ENCODE measurements at places on chromosomes 5 and 9.

DNA sequence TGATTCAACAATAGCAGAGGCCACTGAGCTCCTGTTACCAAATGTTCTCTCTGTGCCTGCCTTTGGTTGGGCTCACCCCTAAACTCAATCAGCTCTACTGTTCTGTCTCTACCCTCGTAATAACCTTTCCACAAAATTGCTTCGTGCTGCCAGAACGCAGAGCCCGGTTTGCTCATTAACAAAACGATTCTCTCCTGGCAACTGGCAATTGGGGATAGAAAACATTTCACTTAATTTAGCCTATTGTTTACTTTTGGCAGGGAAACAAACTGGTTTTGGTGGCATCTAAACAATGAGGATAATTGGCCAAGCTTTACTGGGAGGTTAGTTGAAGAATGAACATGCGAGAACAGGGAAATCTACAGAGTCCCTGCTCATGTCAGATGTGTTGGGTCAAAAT, 56.6 kb downstream of the SLC28A3 start:
- DNase-seq: no peak

- no peak for DNase-seq
Measured at GRCh38 chr5:65305913-65306312, 175.8 kb downstream of the ADAMTS6 start.

- DNase-seq: no peak
Measured at GRCh38 chr9:88889386-88889785, 101.9 kb upstream of the S1PR3 start.

DNA sequence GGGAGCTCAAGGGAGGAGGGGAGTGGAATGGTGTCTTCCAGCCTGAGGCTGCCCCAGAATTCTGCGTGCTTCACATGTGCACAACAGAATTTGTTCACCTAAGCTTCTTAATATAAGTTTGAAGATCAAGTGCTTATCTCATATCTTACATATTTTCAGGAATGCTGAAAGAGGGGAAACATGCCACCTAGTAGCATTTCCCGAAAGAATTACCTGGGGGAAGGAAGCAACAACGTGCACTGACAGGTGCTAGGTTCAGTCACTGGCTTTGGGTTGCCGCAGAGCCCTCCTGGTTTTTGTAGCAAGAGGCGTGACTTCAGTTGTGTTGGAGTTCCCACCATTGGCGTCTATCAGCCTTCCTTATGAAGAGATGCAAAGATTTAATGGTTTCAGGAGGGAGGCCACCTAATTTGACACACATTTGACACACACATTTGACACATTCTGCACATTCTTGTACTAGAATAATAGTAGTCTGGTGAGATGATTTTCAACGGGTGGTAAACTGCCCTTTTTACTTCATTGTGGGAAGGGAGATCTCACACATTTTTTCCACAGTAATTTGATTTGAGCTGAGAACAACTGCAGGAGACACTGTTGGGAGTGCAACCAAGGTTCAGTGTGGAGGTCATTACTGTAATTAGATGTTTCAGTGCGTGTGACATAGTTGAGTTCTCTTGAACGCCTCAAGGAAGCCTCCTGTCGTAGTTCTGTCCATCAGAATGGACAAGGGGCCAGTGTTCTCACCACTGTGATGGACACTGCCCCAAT, 481.3 kb downstream of the CCDC171 start:
- DNase-seq: no peak

DNA sequence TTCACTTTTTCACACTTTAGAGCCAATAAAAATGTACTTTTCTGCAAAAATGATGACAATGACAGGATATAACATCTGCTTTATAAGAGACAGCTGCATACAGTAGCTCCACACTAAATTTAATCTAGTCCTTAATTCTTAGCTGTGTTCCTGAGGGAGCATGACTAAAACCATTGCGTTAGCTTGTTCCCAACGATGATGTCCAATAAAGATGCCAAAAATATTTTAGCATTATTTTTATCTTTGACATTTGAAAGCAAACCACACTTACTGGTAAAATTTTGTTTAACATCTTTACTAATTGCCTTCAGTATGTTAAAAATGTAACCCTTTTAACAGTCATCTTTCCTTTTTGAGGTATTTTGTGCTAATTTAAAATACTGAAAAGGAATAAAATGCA, 382.7 kb downstream of the CHSY3 start:
- DNase-seq: no peak

DNA sequence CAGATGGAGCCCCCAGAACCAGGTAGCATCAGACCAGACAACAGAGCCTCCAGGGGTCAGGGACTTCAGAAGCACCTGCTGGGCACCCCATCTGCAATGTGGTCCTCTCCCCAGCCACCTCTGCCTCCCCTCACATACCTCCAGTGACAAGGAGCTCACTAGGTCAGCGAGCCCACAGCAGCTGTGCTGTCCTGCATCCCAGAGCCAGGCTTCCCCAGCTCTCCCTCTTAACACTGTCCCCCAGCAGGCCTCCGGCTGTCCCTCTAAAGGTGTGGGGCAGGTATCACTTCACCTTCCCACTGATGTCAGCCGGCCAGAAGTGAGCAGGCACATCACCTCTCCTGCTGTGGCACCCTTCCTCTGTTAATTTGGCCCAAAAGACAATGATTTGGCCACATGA, 83.6 kb downstream of the LMX1B start:
- DNase-seq: no peak

DNA sequence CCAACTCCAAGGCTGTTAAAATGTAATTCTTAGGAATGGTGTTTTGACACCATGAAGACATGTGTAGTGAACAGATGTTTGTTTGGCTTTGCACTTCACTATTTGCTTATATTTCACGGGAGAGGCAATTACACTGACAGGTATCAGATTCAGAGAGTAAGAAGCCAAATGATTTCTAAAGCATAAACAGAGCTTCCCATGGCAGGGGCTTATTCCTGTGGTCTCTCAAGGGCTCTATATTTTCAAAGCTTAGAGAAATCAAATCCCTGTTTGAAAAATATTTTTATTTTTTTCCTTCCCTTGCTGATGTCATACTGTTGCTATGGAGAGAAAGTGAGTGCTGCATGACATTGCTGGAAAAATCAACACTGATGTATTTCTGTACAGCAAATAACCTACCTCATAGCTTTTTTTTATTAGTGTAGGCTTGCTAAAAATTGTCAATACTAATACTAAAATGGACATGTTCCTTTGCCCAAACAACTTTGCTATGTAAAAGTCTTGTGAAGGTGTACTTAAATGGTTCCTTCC, 161.4 kb downstream of the GIN1 start:
- no peak for DNase-seq

DNA sequence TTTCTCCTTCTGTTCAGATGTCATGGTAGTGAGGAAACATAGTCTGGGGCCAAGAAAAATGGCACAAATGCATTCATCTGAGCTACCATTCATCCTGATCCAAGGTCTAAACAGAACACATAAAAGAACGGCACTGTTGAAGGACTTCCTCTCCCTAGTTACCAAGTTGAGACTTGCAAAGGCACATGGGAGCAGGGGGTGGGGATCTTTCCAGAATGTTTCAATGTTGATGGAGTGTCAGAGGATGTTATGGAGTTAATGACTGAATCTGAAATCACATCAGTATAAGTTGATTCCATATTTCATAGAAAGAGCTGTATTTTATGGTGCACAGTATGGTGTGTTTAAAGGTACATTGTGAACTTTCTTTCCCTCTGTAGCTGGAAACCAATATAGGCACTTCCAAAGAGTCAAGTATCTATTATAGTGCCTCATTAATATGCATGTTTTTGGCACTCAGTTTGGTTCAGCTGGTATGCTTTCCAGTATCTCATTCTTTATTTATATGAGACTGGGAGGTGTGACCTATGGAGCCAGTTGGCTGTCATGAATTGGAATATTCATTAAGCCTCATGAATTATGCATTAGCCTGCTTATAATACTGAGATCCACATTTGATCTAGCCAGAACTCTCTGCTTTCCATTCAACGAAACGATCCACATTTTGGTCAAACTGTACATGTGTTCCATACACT, 603.0 kb downstream of the NR2F1-AS1 start:
- DNase-seq: no peak

DNA sequence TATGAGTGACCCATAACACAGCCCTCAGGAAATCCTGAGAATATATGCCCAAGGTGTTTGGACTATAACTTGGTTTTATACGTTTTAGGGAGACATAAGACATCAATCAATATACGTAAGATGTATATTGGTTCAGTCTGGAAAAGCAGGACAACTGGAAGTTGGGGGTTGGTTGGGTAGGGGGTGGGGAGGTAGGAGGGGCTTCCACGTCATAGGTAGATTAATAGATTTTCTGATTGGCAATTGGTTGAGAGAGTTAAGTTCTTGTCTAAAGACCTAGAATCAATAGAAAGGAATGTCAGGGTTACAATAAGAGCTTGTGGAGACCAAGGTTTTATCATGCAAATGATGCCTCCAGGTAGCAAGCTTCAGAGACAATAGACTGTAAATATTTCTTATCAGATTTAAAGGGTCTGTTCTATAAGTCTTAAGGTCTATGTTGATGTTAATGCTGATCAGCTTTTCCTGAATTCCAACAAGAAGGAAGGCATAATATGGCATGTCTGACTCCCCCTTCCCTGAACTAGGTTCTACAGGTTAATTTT, 2267.7 kb upstream of the ACO1 start:
- no peak for DNase-seq

- no peak for DNase-seq
Measured at GRCh38 chr9:131096269-131097125, at the start of gene AIF1L. Gene AIF1L, plus strand, starts transcription at chr9:131096531. Its CDS starts 99 bp downstream, at chr9:131096630.

GRCh38 chr5:30749971-30750370, 443.5 kb upstream of the CDH6 start:
- DNase-seq: no peak

DNA sequence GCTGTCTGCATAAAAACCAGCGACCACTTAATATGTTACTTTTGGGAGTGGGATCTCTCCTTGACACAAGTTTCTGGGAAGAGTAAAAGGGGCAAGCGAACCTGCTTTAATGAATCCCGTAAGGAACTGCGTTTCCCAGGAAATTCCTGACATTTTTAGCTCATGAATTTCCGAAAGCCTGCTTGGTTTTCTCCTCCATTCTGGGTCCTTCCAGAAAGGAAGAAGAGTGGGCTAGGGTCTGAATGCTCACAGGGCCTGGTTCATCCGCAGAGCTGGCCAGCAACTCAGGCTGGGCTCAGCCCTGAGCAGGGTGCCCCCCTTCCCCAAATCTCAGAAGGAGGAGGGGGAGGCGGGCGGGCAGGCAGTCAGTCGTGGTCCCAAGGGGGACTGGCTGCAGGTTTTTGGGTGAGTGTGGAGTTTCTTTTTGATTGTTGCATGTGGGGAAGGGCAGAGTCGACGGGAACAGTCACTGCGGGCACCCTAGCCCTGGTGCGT, 1.2 kb upstream of the PURA start:
- no peak for DNase-seq

- DNase-seq: no peak
Measured at GRCh38 chr5:148391422-148391821, 7.7 kb downstream of the FBXO38 start.

DNA sequence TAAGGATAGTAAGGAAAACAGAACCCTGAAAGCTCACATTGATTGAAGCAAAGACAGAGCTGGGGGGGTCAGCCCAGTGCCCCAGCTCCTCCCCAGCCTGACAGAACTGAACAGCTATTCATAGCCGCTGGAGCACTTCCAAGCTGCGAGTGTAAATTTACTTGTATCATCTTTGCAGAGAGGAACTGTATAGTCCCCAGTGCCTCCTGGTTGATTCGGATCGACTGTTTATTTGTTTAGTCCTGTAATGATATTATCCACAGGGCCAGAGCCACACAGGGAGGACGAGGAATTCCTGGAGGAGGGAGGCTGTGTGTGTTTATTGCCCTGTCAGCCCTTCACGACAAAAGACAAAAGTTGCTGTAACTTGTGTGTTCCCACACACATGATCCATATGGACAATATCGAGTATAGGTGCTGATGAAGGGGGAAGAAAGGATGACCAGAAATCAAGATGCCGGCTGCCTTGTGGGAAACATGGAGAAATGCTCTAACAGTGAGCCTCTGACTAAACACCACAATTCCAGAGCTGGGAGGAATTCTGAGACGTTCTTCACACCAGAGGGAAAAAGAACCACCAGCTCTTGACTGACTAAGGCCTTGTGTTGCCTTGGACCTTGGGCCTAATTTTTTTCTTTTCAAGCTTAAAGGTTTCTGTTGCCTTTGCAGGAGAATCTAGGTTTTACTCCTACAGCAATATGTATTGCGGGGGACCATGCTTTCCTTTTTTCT, 31.1 kb downstream of the FOXD1 start:
- DNase-seq: no peak

DNA sequence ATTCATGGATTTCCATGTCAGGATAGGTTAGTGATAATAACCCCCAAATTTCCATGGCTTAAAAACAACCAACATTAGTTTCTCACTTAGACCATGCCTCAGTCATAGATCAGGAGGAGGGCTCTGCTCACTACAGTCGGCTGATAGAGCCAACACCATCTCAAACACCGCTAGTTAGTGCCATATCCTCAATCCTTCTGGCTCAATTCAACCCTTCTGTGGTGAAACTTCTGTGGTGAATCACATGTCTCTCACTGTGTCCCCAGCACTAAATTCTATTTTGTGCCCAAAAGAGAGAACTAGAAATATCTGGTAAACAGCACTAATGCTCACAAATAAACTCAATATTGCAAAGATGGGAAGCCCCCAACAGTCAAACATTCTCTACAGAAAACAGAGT, 21.1 kb downstream of the ECPAS start:
- DNase-seq: no peak

DNA sequence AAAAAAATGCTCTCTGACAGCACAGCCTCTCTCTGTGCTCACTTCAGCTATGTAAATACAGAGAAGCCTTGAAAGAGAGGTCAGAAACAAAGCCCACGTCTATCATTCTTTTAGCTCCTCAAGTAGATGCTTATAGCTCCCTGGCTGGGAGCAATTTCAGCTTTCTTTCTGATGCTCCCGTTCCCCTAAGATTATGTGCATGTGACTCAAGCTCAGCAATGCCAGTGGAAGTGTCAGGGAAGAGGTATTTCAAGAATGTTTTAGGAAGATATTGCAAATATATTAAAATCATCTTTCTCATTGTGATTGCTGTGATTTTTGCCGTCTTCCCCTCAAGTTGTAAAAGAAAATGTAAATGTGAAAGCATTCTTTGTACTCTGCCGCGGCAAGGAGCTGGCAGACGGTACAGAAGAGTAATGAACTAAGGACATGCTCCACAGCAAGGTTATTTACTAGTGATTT, 1353.7 kb upstream of the ACO1 start:
- DNase-seq: no peak

DNA sequence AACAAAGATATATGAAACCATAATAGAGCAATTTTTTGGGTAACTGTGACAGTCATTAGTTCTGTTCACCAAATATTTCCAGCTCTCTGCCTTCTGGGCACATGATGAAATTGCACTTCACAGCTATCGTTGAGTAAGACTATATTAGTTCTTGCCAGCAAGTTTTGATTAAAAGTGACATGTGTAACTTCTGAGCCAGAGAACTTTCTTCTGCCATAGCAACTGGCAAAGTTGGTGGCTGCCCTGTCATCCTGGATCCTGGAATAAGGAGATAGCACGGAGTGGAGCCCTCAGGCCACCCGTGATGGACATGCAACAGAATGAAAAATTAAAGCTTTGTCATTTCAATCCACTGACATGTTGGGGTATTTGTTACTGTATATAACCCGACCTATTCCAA, 194.4 kb upstream of the VCAN start:
- no peak for DNase-seq

- no peak for DNase-seq
Measured at GRCh38 chr9:122941582-122942234, 888 bp downstream of the RABGAP1 start.

Data from CD8-positive, alpha-beta memory T cell (primary cell).